ENCODE measurements at places on chromosomes 2 and 18.

- no peak for DNase-seq
Measured at GRCh38 chr2:105741174-105741573, 3.5 kb upstream of the NCK2 start.

DNA sequence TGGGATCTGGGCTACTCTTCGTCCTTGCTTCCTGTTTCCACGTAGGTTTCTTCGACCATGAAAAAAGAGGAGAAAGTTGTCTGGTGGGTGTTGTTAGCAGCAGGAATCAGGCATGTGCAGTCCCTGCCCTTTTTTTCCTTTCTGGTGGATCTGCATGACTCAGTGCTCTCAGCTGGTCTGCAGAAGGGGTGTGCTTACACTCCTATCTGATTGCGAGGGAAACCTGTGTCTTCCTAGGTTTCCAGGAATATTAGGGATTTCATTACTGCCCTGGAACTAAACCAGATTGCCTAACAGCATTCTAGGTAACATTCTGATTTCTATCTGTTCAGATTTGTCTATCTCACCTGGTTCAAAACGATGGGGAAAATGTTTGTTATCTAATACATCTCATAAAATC is 174.3 kb downstream of the CCDC102B start:
- DNase-seq, result no peak

- DNase-seq, result peak; percentile 44
Measured at GRCh38 chr2:54360055-54360792, 95.9 kb upstream of the SPTBN1 start.

- no peak for DNase-seq
Measured at GRCh38 chr2:107285621-107286299, 399.8 kb upstream of the ST6GAL2 start.

DNA sequence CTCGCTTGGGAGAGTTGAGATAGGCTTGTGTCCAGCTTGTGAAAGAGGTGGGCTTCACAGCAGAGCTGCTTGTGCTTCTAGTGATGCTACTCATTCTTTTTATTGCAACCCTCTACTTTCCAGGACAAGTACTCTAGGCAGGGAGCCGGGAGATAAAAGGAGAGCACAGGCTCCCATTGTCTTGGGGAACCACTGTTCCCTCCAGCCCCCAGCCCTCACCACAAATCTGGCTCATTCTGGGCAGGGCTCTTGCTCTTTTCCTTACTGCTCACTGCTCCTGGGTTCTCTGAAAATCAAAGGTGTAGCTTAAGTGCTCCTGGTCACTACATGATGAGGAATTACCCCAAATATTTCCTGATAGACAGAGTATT is 81.4 kb downstream of the CABYR start:
- no peak for DNase-seq

DNA sequence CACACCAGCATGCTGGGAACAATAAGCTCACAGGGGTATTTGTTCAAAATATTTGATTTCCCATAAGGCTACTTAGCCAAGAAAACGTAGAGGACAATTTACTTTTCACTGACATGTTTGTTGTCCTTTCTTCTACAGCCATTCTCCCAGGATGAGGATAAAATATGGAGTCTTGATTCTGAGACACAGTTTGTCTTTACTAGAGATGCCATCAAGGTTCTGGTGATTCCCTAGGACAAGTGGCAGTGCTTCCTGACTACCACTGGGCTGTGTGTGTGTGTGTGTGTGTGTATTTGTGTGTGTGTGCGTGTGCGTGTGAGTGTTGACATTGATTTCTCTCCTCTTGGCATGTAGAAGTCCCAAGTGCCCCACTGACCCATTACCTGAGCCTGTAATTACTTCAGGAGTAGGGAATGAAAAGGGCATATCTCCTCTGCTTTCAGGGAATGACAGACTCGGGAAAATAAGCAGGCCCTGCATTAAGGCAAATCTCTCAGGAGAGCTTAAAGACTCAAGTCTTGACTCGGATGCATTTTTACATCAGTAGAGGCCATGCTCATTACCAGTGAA is 761.6 kb downstream of the DCC start:
- DNase-seq, result no peak

- no peak for DNase-seq
Measured at GRCh38 chr18:59265246-59265973, 7.8 kb downstream of the RAX start.

GRCh38 chr2:38421274-38422056 is 44.4 kb upstream of the ATL2 start:
- DNase-seq, result no peak

DNA sequence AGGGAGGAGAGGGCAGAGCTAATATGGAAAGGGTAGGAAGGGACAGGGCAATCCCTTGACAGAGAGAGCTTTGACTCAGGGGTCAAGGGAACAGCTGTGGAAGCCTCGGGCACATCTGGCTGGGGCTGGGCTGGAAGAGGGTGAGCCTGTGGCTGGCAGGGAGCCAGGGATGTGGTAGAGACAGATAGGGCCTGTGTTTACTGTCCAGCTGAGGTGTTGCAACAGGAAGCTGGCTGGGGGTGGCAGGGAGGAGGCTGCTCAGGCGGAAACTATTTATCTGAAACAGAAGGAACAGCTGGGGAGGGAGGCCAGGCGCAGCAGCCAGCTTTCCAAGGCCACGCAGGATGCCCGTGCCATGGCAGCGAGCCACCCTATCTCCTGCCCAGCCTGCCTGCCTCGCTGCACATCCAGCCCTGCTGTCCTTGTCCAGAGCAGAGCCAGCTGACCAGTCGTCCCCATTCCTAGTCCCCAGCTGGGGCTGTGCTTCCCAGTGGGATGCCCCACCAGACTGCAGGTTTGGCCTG is 264.7 kb downstream of the CYP26B1 start:
- DNase-seq, result peak; percentile 84

DNA sequence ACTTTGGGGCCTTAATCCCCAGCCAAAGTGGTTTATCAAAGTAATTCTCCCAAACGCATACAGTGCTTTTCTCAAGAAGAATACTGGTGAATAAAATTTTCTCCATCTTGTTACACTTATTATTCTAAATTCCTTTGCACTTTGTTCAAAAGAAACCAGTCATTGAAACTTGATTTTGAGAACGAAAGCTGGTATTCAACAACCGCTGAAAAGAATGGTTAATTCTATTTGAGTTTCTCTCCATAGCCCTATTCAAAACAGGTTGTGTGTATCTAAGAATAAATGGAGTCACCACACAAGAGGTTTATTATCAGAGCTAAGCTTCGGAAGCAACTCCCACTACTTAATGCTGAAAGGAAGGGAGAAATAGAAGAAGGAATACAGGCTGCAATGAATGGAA is 117.7 kb downstream of the C1D start:
- DNase-seq, result no peak

DNA sequence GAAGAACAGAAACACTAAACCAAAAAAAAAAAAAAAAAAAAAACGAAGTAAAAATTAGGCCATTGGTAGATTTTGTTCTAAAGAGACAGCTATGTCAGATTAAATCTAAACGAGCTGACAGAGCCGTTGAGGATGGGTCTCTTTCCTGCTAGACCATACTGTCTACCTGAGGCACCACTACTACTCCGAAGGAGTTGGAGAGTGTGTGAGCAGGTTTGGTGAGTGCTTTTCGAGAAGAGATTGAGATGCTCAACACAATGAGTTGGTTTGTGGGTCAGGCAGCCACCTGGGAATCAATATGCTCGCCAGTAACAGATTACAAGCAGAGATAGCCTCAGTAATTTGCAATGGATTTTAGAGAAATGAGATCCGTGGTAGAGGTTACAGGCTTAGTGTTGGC is 281.5 kb upstream of the EPAS1 start:
- DNase-seq, result no peak

DNA sequence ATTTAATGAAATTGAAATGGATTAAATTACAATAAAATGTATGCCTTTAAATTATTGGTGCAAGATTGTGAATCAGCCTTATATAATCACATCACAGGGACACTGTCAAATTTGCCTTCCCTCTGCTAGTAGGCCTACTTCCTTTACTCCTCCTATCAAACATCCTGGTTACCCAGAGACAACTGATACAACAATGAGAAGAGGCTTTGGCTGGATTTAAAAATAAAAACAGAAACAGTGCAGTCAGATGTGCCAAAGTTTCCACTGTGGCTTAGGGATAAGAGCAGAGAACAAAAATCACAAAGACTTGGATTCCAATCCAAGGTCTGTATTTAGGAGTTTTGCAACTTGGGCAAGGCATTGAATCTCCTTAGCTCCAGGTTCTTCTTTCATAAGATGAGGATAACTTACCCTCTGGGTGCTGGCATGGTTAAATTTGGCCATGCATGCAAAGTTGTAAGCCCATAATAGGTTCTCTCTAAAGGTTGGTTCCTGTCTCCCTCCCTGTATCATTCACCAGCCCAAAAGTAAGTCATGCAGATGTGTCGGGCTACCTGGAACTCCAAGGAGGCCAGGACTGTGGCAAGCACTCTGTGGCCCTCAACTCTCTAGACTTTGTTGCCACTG is 99.3 kb upstream of the LRATD1 start:
- no peak for DNase-seq

DNA sequence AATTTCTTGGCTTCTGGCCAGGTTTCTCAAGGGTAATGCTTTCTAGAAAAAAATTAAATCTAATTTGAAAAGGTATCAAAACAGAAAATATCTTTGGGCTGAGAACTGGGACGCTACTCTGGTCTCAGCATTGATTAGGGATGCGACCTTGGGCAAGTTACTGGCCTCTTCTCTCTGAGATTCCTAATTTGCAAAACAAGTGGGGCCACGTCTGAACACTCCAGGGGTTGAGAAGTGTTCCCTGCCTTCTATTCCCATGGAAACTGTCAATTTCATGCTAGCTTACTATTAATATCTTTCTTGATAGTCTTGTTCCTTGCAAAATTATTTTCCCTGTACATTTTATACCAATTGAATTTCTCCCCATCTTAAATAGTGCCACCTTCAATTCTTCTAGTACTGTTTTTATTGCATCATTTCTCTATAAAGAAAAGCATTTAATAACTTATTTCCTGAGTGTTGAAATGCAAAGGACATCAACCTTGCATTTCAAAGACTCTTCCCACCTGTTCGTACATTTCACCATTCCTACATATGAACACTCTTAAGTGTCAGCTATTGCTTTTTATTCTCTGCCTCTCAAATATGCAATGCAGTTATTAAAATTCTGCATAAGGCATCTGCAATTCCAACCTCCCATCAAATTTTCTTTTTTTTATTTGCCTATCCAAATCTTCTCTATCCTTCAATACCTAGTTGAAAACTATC is 118.3 kb upstream of the DSEL start:
- no peak for DNase-seq

DNA sequence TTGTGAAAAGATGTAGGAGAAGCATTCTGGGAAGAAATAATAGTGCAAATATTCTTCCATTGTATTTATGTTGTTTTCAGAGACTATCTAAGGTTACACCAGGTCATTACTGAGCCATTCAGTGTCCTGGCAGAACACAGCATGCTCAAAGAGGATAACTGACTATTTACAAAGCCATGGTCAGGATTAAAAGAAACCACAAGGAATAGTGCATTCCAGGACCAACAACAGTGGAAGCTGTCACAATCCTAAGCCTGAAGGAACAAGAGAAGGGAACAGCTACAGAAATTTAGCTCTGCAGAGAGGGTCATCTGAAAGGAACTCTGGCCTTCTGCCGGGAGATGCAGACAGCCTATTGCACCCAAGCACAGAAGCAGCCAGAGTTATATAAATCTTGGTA is 116.7 kb downstream of the DSC3 start:
- no peak for DNase-seq

GRCh38 chr2:32272279-32272678 is 5.4 kb upstream of the YIPF4 start:
- no peak for DNase-seq

DNA sequence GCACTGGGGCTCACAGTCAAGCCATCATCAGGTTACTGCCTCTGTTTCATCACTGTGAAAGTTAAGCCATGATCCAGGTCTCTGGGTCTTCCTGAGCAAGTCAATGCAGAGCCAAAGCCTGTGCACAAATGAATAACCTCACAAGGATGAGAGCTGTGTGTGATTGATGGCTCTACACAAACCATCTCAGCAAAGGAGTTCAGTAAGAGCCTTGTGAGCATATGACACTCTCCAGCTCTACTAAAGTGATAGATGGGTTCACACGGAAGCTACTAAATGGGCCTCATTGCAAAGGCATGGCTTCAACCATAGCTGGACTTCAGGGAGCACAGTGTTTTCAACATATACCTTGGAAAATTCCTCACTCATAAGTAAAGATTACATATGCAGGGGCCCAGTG is 101.5 kb downstream of the AFF3 start:
- DNase-seq, result no peak

DNA sequence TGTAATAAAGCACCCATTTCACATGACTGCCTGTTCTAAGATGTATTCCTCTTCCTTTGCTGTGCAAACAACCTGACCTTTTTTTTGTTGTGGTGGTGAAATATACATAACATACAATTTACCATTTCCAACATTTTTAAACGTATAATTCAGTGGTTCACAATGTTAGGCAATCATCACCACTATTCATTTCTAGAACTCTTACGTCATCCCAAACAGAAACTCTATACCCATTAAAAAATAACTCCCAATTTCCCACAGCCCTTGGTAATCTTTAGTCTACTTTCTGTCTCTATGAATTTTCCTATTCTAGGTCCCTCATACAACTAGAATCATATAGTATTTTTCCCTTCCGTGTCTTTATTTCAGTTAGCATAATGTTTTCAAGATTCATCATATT is 36.7 kb downstream of the RND3 start:
- DNase-seq, result no peak

- DNase-seq, result no peak
Measured at GRCh38 chr2:205352593-205352992, 329.7 kb upstream of the NRP2 start.

GRCh38 chr2:108244667-108245414 is 5.1 kb downstream of the SULT1C3 start:
- DNase-seq, result no peak

DNA sequence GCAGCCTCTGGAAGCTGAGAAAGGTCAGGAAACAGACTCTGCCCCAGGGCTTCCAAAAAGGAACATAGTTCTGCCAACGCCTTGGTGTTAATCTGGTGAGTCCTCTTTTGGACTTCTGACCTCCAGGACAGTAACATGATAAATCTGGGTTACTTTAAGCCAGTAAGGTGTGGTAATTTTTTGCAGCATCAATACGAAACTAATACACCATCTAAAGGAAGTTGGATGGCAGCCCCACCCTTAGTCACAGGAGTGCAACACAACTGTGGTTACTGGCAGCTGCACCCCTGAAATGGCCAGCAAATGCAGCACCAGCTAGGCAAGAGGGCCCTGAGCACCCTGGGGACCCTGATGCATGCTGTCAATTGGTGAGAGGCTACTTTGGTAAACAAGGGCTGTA is 25.8 kb downstream of the CREG2 start:
- no peak for DNase-seq

GRCh38 chr18:35495536-35496314 is 2.0 kb downstream of the INO80C start:
- DNase-seq, result no peak

Data from GM04503 (cell line).